ENCODE measurements at places on chromosomes 11 and 22.

- no peak for DNase-seq
These were observed 28.9 kb upstream of the ZBED5 start for GRCh38 chr11:10886652-10887250.

DNA sequence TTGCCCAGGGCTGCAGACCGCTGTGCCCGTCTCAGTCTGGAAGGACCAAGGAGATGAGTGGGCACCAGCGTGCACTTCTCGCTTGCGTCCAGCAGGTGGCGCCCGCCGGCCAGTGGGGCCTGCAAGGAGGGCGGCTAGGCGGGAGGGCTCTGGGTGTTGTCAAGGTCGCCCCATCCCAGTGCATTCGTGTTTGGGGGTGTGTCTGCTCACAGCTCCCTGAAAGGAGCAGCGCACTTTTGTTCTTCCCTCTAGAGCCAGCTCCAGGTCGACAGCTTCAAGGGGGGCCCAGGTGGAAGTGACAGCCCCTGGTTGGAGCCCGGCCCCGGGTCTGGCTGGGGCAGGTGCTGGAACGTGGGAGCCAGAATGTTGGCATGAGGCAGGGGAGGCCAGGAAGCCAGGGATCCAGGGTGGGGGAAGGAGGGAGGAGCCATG, 23.4 kb upstream of the MPPED1 start:
- DNase-seq = peak; percentile 84

DNA sequence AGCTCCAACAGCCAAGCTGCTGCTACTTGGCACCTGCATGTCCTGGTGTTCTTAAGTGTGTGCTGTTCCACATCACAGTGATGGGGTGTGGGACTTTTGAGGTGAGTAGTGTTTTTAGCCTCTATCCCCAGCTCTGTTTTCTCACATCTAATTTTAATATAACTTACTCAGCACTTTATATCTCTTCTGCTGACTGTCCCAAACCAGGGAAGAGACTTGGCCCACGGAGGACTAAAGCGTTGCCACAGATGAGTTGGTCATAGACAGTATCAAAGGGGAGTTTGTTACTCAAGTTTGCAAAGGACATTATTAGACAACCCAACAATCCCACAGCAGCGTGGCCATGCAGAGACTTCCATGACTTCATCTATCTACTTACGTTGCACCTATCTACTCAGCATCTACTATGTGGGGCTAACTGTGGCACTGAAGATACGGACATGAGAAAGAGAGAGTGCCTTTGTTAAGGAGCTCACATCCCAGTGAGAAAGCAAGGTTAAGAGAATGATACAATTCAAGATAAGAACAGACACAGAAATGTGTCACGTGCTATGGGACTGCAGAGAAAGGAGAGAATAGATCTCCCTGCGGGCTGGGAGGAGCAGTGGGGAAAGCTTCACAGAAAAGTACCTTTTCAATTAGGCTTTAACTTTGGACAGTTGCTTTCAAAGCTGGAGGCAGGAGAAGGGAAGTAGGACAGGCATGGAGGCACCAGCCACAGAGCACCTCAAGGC, 82.4 kb downstream of the ME3 start:
- DNase-seq = no peak

- no peak for DNase-seq
These were observed 39.7 kb upstream of the MMP12 start for GRCh38 chr11:102914238-102915043.

GRCh38 chr22:42322562-42322926, 52.1 kb upstream of the TCF20 start:
- no peak for DNase-seq

- DNase-seq = no peak
These were observed 3922.5 kb upstream of the OR11H1 start for GRCh38 chr22:11605468-11605981.

DNA sequence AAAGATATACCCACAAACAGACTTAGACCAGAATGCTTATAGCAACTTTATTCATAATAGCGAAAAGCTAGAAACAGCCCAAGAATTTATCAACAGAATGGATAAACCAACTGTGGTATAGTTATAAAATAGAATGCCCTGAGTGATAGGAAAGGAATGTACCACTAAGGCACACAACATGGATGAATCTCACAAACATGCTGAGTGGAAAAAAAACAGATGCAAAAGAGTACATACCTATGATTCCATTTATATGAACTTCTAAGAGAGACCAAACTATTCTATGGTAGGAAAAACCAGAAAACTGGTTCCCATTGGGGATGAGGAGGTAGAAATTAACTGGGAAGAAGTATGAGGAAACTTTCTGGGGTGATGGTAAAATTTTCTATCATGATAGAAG, 40.4 kb upstream of the GRIK4 start:
- no peak for DNase-seq

- no peak for DNase-seq
These were observed 33.6 kb downstream of the TCF20 start for GRCh38 chr22:42236848-42237247.

DNA sequence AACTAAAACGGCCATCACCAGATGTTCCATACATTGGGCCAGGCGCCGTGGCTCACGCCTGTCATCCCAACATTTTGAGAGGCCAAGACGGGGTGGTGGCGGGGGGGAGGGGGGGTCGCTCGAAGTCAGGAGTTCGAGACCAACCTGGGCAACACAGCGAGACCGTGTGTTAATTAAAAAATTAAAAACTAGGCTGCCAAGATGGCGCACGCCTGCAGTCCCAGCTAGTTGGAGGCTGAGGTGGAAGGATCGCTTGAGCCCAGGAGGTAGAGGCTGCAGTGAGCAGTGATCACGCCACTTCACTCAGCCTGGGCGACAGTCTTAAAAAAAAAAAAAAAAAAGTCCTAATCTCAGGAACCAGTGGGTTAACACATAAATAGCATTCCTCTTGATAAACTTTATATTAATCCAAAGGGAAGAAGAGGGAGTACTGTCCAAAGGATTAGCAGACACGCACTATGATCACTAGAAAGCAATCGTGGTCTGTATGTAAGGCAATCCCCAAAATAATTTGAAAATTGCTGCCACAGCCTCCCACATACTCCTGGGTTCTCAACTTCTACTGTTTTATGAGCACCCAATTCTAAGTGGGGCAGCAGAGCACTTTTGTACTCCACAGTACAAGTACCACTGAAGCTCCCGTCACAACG, 604 bp downstream of the PUS3 start:
- DNase-seq = no peak

- no peak for DNase-seq
These were observed 14.7 kb upstream of the CRTAM start for GRCh38 chr11:122823564-122823963.

GRCh38 chr11:46072172-46072964, 48.9 kb downstream of the PHF21A start:
- DNase-seq = no peak

DNA sequence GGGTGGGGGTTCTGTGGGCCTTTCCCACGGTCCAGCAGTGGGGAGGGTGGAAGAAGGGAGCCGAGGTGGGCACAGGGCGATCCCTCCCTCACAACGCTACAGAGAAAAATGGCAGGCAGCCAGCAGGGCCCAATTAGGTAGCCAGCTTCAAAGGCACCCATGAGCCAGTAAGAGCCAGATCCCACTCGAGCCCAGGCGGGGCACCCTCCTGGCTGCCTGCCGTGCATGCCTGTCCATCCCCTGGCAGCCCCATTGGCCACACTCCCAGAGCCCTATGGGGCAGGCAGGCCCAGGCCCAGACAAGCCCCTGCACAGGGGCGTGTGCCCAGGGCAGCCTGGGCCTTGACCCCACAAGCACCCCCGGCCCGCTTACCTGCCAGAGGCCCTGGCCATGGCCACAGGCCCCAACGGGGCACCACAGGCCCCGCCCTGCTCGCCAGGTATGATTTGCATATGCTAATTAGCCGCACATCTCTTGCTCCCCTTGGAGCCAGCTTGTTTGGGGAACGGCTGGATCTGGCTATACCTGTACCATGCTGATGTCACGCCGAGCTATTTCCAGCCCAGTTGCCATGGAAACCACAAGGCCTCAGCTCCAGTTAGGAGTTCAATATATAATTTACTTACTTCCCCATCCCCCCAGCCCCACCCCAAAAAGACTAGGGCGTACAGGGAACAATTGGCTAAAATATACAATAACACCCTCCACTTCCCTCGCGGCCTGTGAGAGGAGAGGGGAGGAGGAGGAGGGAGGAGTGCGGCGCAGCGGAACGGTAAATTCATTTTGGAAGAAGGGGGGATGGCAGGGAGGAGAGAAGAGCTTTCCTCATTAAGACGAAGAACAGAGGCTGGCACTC, 47.5 kb upstream of the TCF20 start:
- DNase-seq = no peak

DNA sequence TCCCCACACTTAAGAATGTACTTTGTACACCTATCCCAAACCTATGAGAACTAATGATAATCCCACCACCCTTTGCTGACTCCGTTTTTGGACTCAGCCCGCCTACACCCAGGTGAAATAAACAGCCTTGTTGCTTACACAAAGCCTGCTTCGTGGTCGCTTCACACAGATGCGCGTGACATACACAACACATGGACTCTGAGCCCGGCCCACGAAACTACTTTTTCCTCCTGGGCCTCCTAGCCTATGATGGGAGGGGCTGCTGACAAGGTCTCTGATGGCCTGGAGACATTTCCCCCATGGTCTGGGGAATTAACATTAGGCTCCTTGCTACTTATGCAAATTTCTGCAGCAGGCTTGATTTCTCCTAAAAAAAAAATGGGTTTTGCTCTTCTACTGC, 1176.4 kb upstream of the RAG2 start:
- no peak for DNase-seq

DNA sequence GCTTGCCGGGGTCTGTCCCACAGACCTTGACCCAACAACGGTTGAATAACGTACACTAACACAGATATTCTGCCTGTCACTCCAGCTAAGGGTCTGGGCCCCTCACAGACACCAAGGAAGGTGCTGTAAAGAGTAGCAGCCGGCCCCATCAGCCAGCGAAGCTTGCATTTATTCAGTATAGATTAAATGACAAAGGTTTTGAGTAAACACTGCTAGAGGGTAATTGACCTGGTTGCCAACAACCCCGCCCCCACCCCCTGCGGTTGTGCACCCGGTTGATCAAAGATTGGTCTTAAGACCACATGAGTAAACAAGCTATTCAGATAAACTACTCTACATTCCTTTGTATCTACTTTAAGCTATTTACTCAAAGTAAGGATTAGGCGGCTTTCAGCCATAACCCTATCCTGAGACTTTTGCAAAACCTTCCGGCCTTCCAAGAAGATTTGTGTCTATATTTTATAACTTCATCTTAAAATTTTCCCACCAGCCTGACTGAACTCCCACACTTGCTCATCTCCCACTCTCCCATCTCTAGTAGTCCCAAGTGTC, 4.8 kb upstream of the CKAP5 start:
- no peak for DNase-seq

GRCh38 chr11:117095284-117096161, 2.7 kb downstream of the SIK3 start:
- DNase-seq = no peak

- DNase-seq = no peak
These were observed 119.0 kb downstream of the SLC17A6 start for GRCh38 chr11:22456993-22457762.

DNA sequence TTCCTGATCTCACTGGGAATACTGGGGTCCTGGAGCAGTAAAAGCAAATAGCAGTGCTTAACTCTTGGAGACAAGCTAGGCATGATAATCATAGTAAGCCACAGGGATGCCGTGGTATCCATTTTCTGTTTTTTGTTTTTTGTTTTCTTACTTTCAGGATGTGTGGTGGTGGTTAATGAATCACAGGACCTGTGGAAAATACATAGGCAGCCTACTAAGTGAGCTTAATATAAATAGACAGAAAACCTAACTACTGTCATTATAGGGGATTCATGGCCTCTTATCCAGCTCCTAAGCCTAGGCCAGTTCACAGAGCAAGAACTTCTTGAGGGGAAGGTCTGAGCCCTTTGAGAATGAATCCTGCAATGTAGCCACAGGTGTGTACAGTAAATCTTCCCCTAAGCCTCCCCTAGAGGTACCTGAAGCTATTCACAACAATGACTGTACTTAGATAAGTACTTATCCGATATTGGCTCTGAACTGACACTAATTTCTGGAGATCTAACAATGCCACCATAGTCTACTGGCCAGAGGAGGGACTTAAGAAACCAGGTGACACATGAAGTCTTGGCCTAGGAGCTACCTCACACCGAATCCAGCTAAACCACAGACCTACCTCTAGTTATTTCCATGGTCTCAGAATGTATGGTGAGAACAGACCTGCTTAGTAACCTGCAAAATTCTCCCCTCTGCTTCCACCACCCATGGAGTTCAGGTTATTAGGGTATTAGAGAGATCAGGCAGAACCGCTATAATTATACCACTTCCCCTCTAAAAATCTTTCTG, 83.6 kb downstream of the ENTHD1 start:
- no peak for DNase-seq

- DNase-seq = no peak
These were observed 49.3 kb downstream of the TSPAN18 start for GRCh38 chr11:44775985-44776446.

DNA sequence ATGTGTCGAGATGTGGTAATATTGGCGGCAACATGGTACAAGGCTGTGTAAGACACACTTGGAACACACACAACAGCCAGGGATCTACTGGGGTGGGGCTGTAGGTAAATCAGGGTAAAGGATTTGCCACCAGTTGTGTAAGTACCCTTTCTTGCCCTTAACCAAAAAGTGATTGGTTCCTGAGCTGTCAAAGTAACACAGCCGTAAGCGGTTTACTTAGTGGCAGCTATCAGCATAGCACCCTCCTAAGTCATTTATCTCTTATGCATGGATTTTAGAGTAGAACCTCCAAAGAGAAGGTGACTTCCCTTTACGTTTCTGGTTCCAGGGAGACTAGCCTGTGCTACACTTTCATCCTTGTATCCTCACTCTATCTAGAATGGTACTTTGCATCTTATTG, 57.2 kb downstream of the SPECC1L start:
- no peak for DNase-seq

GRCh38 chr11:46667043-46667481, 33.4 kb downstream of the ARHGAP1 start:
- no peak for DNase-seq

DNA sequence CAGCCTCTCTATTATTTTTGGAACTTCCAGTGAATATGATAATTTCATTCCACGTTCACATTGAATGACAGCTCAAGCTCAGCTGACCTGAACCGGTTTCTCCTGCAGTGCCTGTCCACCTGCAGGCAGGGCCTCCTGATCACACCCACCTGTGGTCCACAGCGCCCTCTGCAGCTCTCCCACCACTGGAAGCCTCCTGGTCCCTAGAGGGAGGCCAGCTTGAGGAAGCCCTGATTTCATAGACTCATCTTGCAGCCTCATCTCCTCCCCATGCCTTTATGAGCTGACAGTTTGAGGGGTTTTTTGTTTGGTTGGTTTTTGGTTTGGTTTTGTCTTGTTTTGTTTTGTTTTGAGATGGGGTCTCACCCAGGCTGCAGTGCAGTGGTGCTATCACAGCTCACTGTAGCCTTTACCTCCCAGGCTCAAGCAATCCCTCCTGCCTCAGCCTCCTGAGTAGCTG, 29.9 kb upstream of the MALAT1 start:
- DNase-seq = peak; percentile 77
